ENCODE measurements at places on chromosomes 1 and 21.
A peak's percentile ranks its signal among the peaks of the same experiment; 100 is the strongest.

GRCh38 chr1:162551969-162552683, 9.4 kb upstream of the UAP1 start:
- no peak for DNase-seq

GRCh38 chr1:161044908-161045735, 655 bp downstream of the USF1 start:
- DNase-seq: peak; percentile 66

DNA sequence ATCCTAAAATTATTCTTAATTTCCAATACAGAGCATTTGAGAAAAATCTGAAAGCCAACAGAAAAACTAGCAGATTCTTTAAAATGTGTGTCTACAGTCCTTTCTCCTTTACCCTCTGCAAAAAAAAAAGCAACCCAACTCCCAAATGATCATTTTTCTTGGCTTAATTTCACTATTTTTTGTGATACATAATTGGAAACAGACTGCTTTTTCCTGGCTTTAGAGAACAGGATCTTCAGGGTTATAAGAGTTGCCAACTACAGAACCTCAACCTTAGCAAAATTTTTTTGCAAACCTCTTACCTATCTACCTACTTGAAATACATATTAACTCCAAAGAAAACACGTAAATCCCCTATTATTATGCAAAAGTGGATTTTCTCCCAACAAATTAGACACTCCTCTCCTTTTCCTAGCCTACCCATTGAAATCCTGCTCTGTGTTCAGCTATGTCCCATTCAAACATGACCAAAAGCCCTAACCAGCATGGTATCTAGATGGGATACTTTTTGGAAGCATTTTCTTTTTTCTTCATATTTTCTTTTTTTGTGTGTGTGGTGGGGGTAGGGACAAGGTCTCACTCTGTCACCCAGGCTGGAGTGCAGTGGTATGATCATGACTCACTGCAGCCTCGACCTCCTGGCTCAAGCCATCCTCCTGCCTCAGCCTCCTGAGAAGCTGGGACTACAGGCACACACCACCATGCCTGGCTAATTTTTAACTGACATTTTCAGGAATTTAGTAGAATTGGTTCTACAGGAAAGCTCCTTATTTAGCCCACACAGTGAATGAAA, 9.0 kb downstream of the TGFBR3 start:
- no peak for DNase-seq

DNA sequence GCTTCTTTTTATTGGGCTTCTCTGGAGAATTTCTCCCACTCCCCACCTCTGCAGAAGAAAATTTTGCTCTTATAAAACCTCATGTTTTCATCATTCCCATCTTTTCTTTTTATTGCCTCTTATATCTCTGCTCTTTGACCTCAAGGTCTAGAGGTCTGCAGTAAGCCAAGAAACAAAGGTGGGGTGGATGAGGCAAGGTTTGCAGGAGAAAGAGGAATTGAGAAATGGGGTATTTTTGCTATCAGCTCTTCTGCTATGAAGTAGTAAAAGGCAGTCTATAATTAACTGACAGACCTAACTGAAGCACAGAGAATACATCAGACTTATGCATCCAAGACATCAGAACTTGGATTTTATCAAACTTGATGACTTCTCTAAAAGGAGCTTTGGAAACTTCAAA, 22.9 kb downstream of the SYT11 start:
- DNase-seq: no peak

GRCh38 chr1:64515427-64515826, 45.5 kb downstream of the CACHD1 start:
- peak; percentile 48 for DNase-seq

GRCh38 chr21:26832546-26832945, 12.7 kb downstream of the ADAMTS1 start:
- no peak for DNase-seq

GRCh38 chr1:202967684-202968281, 726 bp upstream of the CYB5R1 start:
- DNase-seq: peak; percentile 10

DNA sequence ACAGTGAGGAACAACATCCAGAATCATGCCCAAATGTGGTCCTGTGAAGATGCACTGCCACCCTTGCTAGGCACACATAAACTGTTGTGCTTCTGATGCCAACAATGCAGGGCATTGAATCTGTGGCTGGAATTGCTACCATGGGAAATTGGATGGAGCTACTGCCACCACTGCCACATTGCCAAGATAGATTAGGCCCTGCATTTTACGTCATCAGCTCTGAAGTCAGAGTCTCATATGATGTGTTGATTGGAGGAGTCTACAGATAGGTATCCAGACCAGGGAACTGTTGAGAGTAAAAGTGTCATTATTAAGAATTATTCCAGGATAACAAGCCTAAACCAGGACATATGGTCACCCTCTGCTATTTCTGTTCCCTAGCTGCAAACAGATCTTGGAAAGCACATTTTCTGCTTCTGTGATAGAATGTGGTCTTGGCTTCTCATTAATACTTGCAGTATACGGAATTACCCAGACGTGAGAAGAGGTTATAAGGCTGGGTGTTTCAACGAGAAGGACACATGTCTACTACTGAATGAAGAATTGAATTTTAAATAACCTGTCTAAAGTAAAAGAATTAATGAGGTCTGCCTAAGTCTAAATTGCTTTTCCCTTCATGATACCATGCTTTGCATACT, 106.6 kb downstream of the TNNI3K start:
- no peak for DNase-seq

DNA sequence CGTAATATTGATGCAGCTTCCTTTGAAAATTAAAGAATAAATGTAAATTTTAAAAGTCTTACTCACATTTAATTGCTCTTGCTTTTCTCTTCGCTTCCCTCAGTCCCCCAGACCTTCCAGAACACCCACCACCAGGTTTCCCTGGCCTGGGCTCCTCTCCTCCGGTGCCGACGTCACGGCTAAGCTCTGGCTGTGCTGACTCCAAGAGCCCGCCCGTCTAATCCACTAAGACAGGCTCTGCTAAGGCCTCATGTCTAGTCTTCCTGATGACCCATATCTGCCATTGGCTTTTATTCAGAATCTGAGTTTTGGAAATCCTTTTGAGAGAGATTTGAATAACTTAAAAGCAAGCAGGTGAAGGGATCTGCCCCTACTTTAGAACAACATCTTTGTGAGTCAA, 53.9 kb upstream of the NADK start:
- DNase-seq: no peak

GRCh38 chr1:81446000-81446669, 354.6 kb upstream of the ADGRL2 start:
- no peak for DNase-seq

DNA sequence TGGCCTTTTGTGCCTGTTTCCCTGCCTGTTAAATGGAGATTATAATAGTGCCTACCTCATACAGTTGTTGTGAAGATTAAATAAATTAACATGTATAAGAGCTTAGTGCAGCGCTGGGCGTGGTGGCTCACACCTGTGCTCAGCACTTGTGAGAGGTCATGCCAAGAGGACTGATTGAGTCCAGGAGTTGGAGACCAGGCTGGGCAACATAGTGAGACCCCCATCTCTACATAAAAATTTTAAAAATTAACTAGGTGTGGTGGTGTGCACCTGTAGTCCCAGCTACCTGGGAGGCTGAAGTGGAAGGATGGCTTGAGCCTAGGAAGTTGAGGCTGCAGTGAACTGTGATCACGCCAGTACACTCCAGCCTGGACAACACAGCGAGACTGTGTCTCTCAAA, 12.1 kb downstream of the CAMK2N1 start:
- DNase-seq: no peak

- DNase-seq: peak; percentile 35
Observed at GRCh38 chr1:23756676-23757075, 13.4 kb downstream of the ELOA start.

- DNase-seq: peak; percentile 25
Observed at GRCh38 chr1:167722152-167722869, 529 bp downstream of the MPZL1 start.

- no peak for DNase-seq
Observed at GRCh38 chr1:26029054-26029863, 7.7 kb downstream of the EXTL1 start.

- no peak for DNase-seq
Observed at GRCh38 chr1:206460836-206461426, 9.3 kb upstream of the IKBKE start.

DNA sequence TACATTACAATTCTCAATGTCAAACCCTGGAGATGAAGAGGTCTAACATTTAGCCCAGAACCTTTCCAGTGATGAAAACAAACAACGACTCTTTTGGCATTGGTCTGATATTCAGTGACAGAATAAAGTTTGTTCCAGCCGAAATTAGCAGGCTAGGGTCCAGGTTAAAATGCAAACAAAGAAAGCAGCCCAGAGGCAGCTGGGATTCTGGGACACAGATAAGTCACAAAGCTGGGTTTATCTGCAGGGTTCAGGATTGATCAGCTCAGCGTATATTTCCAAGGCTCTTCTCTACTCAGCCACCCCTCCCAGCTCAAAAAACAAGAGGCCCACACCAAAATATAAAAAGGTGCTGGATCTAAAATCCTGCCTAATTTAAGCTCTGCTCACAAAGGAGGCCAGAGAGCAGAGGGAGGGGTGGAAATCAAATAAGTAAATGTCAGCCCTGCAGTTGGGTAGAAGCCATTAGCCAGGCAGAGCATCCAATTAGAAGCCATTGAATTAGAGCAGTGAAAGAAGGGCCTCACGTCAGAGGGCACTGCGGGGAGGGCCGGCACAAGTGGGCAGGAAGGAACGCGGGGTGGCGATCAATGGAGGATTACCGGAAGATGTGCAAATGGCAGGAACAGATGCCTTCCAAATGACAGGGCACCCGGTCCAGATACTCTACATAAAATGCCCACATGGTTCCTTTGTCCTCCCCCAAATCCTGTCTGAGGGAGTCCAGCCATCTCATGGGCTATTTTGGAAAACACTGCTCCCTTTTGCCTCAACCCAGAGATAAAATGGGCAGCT, 3.2 kb upstream of the KLHDC8A start:
- DNase-seq: no peak

DNA sequence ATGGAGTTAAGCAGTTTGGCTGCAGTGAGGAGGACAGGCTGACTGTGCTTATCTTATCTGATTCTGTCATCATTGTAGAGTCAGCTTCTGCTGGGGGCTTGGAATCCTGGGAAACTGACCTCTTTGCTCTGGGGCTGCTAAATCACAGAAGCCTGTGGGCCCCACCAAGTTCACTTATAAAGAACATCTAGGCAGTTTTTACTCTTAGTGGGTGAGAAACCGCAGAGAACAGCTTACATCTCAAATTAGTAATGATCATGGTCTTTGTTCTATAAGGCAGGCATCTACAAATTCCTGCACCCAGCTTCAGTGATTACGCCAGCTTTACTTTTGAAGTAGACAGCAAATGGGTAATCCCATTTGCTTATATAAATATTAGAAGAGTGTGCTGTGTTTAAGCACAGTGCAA, 75.7 kb downstream of the ZC3H11B start:
- DNase-seq: no peak

DNA sequence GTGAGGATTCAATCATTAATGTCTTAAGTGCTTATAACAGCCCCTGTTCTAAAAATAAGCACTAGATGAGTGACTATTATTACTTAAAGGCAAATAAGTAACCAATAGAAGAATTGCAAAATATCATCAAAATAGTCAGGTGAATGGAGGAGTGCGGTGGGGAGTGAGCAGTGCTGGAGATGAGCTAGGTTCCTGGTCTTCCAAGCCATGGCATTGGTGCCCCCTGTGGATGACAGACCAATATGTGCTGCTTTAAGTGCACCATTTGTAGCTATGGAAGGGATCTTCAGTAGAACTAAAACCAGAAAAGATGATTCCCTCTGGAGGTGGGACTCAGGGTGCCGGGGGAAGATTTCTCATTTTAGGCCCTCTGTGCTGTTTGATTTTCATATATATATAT, 46.1 kb upstream of the SLC30A1 start:
- peak; percentile 28 for DNase-seq

DNA sequence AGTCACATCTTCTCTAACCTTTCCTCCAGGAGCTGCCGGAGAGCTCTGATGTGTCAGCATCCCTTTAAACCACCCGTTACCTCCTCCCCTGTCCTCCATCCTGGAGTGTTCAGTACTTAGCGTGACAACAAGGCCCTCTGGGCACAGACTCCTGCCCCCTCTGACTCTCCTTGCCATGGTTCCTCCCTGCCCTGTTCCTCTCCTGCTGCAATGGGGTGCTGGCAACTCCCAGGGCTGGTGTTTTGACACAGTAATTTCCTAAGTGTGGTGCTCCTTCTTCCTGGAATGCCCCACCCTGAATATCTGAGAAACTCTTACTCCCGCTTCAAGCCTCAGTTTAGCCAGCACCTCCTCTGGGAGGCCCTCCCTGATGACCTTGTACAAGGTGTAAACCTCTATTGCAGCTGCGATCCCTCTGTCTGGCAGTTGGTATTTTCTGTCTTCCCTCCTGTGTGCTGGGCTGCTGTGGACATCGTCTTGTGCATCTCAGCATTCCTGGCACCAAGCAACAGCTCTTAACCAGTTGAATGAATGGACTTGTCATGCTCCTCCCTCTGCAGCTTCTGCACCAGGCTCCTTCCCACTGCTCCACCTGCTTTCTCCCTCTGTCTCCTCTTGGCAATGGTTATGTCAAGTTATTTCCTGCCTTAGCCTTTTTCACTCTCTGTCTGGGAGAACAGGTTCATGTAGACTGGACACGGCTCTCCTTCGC, 48.2 kb upstream of the ETV3 start:
- no peak for DNase-seq

DNA sequence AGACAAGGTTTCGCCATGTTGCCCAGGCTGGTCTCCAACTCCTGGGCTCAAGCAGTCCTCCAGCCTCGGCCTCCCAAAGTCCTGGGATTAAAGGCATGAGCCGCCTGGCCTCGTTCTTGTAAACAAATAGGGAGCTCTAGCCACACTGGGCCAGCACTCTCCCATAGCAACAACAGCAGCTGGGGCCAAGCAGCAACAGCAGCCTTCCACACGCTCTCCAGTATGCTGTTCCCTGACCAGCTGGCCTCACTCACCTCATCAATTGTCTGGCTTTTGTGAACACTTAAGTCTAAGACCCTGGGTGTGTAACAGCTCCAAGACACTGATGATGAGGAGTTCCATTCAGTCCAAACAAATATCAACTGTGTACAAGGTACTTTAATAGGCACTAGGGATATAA, 16.9 kb upstream of the GLIS1 start:
- DNase-seq: no peak

DNA sequence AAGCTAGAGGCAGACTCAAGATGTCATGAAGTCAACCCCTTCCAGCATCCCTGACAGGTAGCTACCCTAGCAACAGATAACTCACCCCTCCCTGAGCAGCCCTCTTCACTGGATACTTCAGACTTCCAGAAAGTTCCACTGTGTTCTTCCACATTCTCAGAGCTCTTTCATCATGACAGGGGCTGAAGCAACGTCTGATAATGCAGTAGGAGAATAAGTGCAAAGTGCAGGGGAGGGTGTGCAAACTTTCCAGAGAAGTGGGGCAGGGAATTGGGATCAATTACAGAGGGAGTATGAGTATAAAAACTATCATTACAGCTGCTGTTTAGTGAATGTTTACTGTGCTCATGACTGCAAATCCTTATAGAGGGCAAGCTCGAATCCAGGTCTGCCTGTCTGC, 26.4 kb upstream of the FOXE3 start:
- no peak for DNase-seq

DNA sequence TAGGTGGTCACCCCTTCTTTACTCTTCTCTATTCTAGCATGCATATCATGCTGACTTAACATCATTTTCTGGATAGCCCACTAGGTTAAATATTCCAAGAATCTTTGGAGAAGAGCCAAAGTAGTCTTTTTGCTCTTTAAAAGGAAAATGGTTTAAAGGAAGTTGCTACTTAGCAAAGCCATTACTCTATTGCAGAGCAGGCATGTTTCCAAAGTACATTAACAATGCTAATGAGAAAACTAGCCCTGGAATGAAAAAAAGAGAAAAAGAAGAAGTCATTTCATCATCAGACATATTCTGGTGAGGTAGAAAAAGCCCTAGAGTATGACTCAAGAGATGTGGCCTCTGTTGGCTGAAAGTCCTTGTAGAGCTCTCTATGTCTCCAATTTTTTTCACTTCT, 74.0 kb downstream of the NUF2 start:
- peak; percentile 10 for DNase-seq
